Stimulated activated CD4-positive, alpha-beta T cell treated with anti-CD3 and anti-CD28 coated beads, Interleukin-2, amount 100 ng/mL, for 48 hours (primary cell): ENCODE measurements at places on chromosomes 13 and 19.

DNA sequence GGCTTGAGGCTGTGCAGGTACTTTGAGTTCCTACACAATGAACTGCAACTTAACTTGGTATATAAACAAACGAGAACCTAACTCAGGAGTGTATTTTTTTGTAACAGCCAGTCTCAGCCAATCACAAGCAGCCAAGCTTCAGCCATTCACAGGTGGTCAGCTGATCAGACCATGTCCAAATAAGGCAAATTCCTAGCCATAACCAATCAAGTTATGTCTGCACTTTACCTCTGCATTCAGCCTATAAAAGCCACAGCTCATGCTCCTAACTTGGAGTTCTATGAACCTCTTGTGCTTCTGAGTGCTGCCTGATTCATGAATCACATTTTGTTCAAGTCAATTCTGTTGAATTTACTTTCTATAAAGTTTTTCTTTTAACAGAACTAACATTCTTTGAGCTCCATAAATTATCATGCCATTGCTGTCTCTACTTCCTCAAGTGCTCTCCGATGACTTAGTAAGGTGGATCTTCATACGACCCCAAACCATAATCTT lies 16.8 kb upstream of the MEDAG start:
- DNase-seq = no peak

- no peak for DNase-seq
Observed at GRCh38 chr13:78586706-78587105, 16.6 kb downstream of the POU4F1 start.

GRCh38 chr19:32691952-32692726 lies 518 bp downstream of the NUDT19 start:
- peak; percentile 37 for DNase-seq

DNA sequence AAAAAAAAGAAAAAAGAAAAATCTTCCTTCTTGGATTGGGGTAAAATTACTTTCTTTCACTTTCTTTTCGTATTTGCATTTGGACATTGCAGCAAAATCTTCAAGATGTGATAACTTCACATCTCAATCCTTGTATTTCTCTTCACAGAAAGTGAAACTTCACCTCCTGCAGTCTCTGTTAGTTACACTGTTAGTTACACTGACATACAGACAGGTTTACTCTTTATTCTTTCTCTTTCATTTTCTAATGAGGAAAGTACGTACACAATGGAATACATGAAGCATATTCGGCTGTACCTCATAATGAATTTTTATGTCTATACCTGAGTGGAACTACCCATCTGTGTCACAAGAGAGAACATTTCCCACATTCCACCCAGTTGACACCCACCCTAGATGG lies 459.1 kb upstream of the GPC6 start:
- no peak for DNase-seq

DNA sequence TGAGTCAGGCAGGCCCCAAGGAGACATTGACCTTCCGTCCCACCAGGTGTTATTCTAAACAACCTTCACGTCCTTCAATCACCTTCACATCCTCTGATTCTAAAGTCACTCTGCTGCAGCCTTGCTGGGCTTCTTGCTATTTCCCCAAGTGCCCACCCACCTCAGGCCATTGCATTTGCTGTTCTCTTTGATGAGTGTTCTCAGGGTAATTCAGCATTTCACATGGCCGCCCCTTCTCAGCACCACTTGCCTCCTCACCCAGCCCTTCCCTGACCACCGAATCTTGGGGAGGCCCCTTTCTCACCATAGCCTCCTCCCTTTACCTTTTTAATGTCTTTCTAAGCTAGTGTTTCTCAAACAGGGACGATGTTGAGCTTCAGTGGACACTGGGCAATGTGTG lies 4.6 kb downstream of the ZNF805 start:
- no peak for DNase-seq

GRCh38 chr13:40969169-40969901 lies 49.8 kb downstream of the ELF1 start:
- DNase-seq = no peak

DNA sequence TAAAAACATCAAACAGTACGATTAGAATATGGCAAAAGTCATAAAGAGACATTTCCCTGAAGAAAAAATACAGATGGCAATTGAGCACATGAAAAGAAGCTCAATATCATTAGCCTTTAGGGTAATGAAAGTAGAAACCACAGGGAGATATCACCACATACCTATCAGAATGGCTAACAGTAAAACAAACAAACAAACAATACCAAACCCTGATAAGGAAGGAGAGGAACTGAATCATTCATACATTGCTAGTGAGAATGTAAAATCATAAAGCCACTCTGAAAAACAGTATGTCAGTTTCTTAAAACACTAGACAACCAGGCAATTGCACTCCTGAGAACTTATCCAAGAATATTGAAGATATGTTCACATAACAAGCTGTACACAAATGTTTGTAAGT lies 1342.5 kb upstream of the SLC10A2 start:
- no peak for DNase-seq

- DNase-seq = no peak
Observed at GRCh38 chr13:113365583-113365970, 1.6 kb upstream of the GRTP1 start.

DNA sequence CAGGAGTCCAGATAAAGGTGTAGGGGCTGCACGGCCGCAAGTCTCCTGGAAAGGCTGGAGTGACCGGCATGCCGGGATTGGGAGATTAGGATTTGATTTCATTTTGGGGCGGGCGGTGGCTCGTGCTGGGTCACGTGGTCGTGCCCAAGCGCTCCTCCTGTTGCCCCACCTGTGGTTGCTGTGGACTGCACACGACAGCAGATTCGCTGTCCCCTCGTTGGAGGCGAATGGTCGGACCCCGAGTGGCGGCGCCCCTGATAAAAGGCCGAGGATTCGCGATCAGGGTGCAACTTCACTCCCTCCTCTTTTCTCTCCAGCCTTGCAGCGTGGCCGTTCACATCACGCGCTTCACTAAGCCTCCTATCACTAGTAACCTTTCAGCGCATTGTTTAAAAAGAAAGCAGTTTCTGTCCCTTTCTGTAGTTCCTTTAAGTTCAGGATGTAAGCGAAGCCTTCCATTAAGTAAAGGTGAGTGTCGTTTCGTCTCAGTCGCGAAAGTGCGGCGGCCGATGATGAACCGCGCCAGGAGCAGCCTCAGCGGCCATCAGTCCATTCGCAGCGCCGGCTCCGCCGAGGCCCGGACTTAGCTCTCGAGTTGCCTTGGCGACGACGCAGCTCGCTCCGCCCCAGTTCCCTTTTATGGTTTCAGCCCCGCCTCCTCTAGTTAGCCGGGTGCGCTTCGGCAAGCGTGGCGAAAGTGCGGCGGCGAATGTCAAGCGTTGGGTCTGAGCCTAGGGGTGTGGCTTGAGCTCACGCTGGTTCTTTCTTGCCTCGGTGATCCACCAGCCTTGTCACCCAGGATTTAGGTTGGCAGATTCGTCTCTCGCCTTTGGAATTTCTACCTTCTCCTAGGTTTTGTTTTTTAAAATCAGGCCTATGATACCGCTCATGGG lies 1.7 kb upstream of the PPP1R37 start:
- DNase-seq = peak; percentile 98

GRCh38 chr13:90696656-90697055 lies 650.8 kb upstream of the MIR17HG start:
- DNase-seq = no peak

DNA sequence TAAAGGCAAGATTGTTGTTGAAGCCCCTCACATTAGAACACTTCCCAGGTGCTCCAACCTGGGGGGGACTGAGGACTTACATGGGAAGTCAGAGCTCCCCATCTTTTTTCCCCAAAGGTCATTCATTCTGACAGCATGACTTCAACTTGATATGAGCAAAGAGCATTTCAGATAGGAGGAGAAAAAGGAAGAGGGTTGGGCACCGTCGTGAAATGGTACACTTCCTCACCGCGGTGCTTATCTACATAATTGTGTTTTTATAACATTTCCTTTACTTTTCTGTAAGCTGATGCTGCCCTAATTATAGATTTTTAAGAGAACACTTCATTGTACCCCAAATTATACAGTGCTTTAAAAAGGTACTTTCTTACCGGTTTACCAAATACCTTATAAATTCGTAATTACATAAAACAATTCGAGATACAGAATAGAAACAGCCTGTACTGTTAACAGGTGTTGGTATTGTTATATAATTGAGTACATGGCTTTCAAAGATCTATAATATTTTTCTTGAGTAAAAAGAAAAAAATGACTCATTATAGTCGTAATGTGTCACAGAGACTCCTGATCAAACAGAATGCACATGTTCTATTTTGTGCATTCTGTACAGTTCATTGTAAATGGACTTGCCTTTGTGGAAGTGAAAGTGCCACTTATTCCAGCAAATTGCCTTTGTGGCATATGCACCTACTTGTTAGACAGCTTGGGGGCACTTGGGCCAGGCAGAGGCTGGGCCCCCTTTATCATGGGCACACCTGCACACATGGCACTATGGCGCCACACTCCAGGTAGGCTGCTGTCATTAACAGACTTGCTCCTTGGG lies 81.8 kb downstream of the GGACT start:
- DNase-seq = no peak

- DNase-seq = no peak
Observed at GRCh38 chr19:30663611-30664174, 291.5 kb downstream of the ZNF536 start.

GRCh38 chr19:50377051-50377461 lies 799 bp downstream of the NR1H2 start:
- peak; percentile 56 for DNase-seq

DNA sequence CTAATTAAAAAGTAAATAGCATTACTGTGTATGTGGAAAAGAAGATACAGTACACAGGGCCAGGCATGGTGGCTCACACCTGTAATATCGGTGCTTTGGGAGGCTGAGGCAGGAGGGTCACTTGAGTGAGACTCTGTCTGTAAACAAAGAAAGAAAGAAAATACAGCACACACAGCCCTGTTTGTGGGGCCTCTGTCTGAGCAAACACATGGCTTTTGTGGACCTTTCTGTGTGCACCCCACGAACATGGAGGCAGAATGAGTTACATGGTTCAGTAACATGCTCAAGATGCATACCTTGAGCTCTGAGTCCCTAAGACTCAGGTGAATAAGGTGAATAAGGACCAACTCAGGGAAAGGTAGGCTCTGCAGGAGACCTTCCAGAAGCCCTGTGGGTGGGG lies 20.0 kb upstream of the AMER2 start:
- no peak for DNase-seq

- no peak for DNase-seq
Observed at GRCh38 chr13:66501181-66501580, 729.0 kb downstream of the PCDH9 start.

DNA sequence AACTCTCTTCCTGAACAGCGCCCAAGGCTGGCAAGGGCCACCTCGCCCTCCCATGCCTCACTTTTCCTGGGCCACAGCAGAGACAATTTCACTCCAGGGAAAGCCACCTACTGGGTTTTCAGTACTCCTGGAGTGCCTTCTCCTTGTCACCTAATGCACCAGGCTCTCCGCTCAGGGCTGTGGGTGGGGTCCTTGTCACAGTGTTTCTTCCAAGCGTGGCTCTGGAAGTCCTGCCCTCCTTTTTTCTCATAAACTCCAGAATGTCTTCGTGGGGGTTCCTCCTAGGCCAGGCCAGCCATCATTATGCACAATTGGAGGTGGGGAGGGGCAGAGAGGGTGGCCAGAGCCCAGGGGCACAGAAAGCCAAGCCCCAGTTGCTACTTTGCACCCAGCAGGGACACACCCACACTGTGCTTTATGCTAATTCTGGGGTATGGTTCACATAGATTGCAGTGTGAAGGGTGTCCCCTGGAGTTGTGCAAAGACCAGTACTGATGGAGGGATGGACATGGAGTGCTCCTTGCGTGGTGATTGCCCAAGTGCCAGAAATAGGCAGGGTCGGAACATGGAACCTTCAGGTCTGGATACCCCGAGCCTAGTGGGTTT lies 78.8 kb downstream of the CHST8 start:
- DNase-seq = no peak

- DNase-seq = no peak
Observed at GRCh38 chr13:39580881-39581575, 22.0 kb downstream of the LHFPL6 start.

DNA sequence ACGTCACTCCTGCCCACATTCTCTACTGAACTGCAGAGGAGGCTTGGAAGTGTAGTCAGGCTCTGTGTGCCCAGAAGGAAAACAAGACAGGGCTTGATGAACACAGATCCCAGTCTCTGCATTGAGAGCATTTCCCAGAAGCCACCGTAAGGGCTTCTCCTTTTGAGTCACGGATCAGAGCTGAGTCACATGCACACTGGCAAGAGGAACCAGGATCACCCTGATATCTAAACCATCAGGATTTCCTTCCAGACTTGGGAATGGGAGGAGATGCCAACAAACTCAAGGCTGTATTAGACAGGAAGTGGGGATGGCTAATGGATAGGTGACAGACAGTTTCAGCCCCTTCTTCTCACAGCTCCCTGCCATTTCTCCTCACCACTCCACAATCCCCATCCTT lies 17.7 kb upstream of the FBXO17 start:
- DNase-seq = no peak
